ENCODE measurements at places on chromosomes 4 and X.

GRCh38 chr4:156191044-156191781, 237.5 kb upstream of the CTSO start:
- DNase-seq, result no peak

DNA sequence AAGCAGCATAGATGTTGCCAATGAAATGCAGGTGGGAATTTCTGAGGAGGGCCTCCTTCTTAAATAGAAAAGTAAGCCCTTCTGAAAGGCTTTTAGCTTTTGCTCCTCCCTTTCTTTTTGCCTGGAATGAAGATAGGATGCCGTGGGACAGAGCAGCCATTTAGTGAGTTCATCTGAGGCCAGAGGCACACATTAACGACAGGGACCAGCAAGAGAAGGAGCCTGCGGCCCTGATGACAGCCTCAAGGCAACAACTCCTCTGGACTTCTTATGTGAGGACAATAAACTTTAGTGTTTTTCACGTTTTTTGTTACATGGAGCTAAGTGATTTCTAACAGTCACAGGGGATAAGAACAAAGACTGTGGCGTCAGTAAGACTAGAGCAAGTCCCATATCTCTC, 1.1 kb upstream of the BDH2 start:
- DNase-seq, result no peak

DNA sequence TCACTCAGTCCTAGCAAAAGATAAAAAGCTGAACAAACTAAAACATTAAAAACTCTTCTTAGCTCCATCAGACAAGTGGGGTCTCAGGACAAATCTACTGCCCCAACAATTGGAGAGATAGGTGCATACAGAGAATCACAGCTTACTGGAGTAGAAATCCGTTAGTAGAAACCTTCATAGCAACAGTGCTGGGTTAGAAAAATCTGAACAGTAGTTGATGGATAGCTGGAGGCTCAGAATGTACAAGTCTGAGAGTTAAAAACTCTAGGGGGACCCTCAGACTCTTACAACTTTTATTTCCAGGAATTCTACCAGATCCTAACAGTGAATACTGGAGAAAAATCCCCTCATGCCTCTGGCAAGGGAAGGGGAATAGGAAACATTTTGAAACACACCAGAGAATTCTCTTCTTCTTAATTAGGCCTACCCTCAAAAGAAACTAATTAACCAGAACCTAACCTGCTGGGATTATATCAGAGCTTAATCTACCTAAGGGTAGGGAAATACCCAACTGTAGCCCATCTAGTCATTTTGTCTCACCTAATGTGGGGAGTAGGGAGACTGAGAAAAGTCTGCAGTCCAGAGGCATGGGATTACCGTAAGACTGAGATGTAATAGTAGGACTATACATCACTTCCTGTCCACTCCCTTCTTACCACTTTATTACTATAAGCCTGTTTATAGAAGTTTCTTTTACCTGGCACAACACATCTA, 165.0 kb upstream of the CTSO start:
- DNase-seq, result no peak

DNA sequence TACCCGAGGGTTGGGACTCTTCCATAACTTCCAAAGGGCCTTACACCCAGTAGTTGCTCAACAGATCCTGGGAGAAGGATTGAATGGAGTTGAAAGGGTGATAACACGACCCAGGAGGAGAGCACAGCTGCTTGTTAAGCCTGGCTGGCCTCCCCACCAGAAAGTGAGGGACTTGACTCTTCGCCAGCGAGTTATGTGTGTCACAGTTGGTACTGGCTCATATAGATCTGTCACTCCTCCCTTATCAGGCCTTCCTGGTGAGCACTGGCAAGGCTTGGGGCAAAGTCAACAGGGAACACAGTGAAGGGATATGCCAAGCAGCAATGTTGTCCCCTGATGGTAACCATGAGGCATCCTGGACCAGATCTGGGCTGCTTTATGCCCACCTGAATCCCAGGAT, 35.8 kb downstream of the APLN start:
- DNase-seq, result no peak

DNA sequence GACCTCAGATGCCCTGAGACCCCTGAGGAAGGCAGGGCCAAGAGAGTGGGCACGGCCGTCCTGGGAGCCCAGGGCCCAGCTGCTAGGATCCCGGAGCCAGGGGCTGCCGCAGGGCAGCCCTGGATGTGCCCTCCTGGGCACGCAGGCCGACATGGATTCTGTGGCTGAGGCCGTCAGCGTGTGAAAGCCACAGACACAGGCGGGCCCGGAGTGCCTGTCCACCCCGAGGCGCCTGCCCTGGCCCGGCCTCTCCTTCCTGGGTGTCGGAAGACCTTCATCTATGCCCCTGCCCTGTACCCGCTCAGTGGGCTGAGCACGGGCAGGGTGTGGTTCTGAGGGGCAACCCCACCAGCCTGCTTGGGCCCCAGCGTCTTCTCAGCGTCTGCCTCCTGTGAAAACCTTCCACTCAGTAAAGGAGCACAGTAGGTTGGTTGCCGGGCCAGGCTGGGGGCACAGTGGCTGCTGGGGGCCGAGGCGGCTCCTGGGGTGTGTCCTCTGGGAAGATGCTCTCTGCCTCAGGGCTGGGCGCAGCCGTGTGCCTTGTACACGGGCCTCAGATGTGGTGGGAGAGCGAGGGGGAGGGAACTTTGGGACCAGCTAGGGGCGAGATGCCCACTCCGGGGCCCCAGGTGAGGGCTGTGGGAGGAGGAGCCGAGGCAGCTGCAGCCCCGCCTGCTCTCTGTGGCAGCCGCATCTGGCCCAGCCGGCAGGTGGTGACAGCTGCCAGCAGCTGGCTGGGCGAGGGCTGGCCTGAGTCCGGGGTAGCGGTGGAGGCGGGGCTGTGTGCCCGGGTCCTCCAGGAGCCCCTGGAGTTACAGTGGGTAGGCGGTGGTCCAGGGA, 20.8 kb downstream of the FGFRL1 start:
- no peak for DNase-seq

DNA sequence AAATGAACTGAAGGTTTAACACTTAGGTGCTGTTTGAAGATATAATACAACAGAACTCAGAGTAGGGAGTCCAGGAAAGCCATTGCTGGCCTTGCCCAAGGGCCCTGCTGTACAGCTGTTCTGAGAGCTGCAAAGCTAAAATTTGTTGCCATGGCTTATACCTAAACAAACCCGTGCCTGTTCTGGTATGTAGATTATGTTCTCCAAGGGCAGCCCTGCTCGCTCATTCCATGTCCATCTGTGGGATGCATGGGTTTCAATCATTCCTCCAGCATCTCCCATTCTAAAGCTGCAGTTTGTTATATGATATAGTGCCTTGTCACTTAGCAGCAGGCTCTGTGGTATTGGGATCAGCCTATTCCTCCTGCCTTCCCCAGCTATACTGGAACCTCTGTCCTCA, 80.8 kb upstream of the BMPR1B start:
- DNase-seq, result no peak

DNA sequence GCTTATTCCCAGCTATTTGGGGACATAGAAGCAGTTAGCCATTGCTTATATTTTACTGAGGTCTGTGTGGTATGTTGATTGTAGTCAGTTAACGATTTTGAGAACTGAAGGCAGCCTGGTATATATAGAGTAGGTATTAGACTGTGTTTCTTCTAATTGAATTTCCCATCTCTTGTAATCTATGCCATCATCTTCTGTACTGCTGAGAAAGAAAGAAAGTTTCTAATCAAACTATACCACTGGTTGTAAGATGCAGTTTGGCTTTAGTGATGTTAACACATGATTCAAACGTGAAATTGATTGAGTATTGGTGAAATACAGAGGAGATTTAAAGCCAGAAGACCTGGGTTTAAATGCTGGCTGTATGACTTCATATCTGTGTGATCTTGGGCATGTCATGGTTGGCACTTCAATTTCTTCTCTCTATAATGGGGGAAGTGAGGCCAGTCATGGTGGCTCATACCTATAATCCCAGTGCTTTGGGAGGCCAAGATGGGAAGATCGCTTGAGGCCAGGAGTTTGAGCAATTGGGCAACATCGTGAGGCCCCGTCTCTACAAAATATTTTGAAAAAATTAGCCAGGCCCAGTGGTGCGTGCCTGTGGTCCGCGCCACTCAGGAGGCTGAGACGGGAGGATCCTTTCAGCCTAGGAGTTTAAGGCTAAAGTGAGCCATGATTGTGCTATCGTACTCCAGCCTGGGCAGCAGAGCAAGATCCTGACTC, 11.6 kb downstream of the HTT start:
- DNase-seq, result no peak

DNA sequence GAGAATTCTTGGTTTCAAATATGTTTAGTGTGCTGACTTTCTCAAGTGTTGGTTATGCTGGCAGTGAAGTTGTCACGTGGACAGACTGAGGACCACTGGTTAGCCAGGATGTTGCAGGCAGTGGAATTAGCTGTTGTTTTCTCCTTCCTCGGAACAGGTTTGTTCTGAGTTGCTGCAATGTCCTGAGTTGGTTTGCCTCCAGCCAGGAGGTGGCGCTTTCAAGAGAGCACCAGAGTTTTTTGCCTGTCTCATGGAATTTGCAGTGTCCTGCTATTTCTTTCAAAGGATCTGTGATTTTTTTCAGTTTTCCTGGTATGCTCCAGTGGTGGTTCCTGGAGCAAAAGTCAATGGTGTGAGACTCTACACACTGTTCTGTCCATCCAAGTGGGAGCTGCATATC, 158.1 kb upstream of the CXorf66 start:
- no peak for DNase-seq

DNA sequence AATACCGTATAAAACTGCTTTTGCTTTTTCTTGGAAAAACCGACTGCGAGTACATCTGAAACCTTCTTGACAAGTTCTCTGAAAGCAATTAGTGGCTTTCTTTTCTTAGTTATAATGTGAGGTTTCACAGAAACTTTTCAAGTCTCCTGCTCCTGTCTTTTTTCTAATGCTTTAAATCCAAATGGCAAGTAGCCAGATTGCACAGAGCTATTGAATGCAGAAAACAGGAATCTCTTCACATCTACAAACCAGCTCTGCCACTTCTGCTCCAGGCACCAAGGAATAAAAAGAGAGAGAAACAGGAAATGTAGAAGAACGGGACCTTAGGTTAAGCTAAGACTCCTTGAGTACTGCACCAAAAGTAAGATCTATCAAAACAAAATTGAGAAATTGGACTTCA, 267.3 kb upstream of the TET2 start:
- no peak for DNase-seq

Measured in KG1 (cell line).